Stimulated activated CD4-positive, alpha-beta T cell treated with anti-CD3 and anti-CD28 coated beads, Interleukin-2, amount 100 ng/mL, for 24 hours (primary cell): ENCODE measurements at places on chromosomes 16 and 17.

DNA sequence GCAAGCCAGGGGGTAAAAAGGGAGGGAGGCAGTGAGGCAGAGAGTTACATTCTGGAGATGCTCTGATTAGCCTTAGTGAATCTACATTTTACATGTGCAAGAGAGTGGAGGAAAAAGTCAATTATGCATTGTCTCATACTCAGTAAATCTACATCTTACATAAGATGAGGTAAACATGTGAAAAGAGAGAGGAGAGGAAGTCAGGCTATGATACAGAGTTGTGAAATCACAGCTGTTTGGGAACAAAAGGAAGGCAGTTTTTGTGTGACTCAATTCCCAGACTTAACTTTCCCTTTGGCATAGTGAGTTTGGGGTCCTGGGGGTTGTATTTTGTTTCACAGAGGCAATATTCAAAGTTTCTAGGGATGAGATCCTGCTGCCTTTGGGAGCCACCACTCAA is 67.8 kb downstream of the GP2 start:
- no peak for DNase-seq

GRCh38 chr16:86926181-86927094 is 348.1 kb downstream of the FOXL1 start:
- DNase-seq, result no peak

DNA sequence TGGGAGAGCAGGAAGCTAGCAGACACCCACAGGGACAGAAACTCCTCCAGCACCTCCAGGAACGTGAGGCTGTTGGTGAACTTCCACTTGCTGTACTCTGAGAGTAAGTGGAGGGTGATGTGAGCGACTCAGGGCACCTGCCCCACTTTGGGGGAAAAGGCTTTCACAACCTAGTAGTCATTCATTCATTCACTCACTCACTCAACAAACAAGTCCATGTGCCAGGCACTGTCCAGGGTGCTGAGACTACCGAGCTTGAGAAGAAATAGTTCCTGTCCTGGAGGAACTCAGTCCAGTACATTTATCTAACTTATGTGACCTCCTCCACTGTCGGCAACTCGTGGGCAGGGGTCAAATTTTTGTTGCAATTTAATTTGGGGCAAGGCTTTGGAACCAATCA is 26.6 kb downstream of the LGALS9 start:
- DNase-seq, result no peak

- DNase-seq, result no peak
Observed at GRCh38 chr16:76121636-76122035, 155.6 kb upstream of the CNTNAP4 start.

DNA sequence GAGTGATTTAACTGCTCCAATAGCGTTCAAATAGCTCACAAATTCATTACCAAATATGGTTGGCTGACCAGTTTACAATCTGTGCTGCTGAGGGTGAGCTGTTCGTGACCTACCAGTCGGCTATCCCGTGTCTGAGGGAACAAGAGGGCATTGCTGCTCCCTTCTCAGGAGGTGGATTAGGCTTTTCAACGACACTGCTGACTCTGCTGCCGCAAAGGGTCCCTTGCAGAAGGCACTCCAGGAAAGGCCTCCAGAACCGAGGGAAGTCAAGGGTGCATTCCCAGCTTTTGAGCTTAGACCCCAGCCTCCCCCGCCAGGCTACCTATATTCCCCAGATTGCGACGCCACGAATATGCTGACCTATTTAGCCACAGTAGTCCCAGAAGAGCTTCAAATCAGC is 32.3 kb downstream of the GJC1 start:
- no peak for DNase-seq

DNA sequence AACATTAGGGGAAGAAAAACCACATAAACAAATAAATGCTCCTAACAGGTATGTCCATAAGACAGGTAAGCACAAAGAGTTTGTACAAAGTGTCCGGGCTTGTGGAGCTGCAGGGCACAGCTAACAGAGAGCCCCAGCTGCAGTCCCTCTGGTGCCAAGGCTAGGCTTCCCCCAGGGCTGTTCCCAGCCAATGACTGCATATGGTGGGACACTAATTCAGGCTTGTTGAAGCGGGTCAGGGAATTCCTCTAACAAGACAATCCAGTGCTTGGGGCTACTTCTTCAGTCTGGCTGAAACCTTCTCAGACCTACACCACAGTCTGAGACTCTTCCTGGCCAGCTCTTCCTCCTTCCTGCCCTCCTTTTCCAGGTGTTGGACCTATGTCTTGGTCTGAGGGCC is 51.7 kb upstream of the ALDH3A1 start:
- DNase-seq, result no peak

DNA sequence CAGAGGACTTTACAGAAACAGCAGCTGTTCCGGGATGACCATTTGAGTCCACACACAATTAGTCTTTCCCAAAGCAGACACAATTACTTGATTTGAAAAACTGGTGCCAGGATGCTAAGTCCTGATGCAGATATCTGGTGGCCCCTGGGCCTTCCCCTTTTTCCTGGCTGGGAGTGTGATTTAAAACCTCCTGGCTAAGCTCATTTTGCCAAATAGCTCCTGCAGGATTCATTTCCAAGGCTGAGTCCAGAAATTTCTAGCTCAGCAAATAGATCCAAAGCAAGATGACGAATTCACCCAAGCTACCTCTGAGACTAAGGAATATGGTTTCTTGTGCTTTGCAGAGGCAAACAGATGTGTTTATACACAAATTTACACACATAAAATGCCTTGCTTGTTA is 422.2 kb downstream of the CA10 start:
- no peak for DNase-seq

DNA sequence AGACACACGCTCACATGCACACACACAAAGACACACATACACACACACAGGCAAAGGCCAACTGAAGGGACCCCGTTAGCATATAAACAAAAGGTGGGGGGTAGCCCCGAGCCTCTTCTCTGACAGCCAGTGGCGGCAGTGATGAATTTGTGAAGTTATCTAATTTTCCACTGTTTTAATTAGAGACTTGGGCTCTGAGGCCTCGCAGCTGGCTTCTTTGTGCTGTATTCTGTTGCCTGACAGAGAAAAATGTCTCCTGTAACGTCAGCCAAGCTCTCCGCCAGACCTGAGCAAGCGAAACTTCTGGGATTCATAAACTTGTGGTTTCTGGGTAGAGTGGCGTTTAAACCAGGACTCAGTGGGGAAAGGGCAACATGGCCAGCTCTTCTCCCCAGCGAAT is 113.9 kb upstream of the FOXF1 start:
- no peak for DNase-seq

DNA sequence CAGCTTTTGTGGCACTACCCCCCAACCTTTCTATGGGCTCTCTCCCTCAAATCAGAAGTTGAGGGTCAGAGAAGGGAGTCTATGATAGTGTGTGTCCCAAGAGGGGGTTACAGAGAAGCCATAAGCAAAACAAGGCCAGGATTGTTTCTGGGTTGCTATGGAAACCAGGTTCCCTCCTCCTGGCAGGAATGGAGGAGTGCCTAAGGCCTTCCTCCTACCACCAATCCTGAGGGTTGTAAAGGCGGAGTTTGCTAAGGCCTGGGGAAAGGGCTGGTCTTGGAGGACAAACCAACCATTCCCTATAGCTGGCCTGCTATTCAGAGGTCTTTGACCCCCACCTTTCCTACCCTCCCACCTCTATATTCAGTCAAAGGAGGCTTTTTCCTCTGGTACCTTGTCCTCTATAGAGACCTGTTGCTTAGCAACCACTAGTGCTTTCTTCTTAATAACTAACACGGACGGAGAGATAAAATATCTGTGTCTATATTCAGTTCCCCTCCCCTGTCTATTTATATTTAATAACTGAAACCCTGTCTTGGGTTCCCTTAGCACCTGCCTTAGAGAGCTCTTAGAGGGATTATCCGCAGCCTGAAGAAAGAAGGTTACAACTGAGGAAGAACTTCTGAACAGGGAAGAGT is 43.4 kb downstream of the NEUROD2 start:
- no peak for DNase-seq

- no peak for DNase-seq
Observed at GRCh38 chr17:60327901-60328273, 64.0 kb downstream of the USP32 start.

DNA sequence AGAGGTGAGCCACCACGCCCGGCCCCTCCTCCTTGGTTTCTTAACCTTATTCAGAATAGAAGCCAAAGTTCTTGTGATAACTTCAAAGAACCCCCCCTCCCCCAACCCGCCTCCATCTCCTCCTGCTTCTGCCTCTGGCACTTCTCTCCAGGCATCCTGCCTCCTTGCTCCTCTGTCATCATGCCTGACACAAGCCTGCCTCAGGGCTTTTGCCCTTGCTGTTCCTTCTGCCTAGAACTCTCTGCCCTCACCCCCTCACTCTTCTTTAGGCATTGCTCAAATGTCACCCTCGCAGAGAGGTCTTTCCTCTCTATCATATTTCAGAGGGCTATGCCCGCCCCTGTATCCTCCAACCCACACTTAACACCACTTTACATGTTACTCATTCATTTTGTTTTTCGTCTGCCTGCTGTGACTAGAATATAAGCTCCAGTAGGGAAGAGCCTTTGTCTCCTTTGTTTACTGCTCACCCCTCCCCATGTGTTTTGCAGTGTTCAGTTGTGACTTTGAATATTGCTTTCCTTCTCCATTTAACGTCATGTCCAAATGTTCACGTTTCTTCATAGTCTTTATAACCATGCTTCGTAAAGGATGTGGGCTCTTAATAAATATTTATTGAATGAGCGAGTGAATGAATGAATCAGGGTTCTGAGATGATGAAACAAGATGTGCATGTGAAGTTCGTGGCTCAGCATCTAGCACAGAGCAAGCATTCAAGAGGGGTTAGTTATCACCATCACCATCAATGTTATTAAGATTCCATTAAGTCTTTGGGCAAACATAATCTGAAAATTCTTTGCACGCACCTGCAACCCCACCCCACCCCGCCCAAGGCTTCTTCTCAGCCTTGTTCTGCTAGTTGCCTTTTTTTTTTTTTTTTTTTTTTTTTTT is 186.2 kb upstream of the WSCD1 start:
- DNase-seq, result no peak

GRCh38 chr17:78999947-79000395 is 9.6 kb downstream of the CANT1 start:
- DNase-seq, result no peak

DNA sequence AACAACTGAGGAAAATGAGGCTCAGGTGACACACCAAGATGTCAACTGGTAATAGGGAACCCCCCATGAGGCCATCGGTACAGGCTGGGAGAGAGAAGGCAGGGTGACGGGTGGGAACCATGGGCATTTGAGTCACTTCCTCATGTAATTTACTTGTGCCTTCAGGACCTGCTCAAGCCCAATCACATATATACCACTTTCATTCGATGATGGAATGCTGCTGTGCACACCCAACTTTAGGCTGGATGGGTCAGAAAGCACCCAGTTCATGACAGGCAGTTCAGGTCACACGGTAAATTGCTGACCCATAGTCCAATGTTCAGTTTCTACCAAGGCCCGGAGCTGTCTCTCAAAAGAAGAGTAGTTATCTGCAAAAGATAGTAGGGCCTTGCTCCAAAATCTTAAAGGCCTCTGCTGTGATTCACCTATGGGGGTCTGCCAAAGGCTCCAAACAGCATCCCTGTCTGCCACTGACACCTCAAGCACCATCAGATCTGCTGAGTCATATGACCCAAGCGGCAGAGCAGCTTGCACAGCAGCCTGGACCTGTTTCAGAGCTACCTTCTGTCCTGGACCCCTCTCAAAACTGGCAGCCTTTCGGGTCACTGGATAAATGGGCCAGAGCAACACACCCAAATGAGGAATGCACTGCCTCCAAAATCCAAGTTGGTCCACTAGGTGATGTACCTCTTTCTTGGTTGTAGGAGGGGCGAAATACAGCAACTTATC is 24.7 kb downstream of the ZZEF1 start:
- DNase-seq, result no peak

DNA sequence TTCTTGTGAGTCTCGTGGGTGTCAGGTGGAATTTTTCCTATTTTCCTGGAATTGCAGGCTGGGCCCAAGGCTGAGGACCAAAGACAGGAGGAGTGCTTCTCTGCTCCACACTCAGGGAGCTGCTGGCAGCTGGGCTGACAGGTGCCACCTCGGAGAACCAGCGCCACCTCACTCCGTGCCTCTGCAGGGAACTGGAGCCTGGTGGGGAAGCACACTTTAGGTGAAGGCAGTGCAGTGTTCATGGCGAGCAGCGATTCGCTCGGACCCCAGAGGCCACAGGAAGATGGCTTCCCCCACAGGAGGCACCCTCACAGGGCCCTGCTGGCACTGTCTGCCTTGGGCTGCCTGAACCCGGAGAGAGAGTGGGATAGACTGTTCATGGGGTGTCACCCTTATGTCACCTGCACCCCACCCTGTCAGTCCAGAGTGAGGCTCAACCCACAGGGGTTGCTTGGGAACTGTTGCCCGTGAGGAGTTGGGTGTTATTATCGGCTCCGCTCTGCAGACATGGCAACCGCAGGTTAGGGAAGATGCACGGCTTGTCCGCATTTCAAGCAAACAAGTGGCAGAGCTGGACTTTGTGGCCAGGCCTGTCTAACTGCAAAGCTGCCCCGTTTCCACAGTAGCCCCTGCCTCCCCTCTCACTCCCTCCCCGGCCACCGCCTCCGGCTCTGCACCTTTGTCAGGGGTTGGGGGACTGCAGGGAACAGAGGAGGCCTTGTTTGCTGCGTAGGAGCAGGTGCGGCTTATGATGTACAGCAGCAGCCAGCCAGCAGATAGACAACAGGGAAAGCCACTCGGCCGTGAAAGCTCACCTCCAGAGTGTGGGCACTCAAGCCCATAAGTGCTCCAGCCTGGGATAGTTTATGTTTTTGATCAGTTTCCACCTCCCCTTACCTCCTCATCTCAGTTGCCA is 15.5 kb downstream of the TBC1D24 start:
- DNase-seq, result no peak

DNA sequence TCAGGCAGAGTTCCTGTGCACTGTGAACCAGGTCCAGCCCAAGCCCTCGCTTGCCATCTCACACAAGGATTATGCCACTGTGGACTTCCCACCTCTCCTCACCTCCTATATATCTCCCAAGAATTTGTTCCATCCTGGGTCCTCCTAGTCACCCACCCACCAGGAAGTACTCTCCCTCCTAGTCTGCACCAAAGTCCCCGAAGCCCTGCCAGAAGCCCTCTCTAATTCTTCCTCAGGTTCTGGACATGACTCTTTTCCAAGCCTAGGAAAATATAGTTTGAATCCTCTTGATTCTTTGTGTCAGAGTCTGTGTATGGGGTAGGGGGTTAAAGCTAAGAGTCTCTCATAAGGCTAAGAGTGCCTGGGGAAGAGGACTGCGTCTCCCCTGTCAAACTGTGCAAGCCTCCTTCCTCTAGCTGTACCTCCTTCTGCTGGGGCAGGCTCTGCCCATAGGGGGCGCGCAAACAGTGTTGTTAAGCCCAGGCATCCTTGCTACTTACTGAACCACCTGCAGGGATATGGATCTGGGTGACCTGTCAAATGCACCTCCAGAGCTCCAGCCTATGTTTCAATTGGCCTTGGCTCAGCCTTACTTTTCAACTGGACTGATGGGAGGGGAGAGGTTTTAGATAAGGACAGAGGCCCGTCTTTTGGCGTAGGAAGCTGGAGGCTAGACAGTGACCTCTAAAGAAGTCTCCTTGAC is 16.6 kb upstream of the DLX4 start:
- DNase-seq, result peak; percentile 83

GRCh38 chr16:50457423-50457822 is 88.6 kb upstream of the BRD7 start:
- DNase-seq, result no peak

GRCh38 chr17:78731904-78732303 is 50.2 kb downstream of the CYTH1 start:
- DNase-seq, result no peak
